Stimulated activated CD4-positive, alpha-beta T cell treated with anti-CD3 and anti-CD28 coated beads, TNF-alpha, amount 100 ng/mL, for 4 hours (primary cell): ENCODE measurements at places on chromosomes 12 and 14.

DNA sequence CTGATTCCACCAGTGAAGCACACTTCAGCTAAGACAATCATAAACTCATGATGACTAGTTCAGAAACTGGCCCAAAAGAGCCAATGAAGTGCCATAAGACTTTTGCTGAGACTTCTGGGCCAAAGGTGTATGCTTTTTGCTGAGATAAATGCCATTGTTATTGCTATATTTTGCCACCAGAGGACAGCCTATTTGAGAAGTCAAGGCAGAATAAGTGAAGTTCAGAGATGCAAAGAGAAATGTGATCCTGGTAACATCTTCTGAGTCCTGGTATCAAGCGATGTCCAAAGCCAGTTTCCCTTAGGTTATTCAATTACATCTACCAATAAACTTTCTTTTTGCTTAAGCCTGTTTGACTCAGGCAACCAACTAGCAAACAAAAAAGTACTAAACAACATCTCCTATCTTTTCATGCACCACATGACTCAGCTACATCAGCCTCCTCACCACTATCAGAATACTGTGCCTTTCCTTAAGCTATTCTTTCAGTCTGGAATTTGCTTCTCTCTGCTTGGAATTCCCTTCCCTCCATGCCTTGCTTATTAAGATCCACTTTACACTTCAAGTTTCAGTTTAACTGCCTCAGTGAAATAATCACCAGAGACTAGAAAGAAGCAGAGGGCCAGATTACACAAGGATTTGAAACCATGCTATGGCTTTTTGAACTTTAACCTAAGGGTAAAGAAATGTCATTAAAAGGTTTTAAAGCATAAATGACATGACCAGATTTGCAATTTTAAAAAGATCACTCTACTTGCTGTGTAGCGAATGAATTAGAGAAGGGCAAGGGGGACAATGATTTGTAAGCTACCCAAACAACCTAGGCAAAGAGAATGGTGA lies 14.0 kb downstream of the CRY1 start:
- DNase-seq = no peak

DNA sequence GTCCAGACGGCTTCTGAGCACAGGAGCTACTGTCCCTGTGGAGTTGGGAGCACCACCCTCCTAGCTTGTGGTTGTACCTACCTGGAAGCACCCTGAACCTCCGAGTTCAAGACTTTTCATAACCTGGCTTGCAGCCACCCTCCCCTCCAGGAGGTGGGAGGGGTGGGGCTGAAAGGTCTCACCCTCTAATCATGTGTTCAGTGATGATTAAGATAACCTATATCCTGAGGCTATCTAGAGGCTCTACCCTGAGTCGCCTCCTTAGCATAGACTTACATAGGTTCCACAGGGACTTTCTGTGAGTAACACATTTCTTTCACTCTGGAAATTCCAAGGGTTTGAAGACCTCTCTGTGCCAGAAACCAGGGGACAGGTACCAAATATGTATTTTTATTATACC lies 146.5 kb downstream of the CFAP54 start:
- no peak for DNase-seq

DNA sequence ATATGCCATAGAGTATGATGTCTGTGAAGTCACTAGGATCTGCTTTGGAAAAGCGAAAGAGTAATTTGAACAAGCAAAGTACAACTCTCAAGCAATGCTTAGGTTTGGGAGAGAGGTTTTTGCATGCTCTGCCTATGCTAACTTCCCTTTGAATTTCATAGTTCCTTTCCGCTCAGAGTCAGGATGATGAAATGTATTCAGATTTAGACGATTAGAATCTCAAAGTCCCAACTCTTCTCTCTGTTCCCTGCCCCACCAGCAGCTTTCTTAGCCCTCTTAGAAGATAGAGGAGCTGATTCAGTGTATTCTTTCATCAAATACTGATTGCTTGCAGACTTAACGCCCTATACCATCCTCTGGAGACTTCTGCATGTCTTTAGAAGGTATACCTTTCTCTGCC lies 11.5 kb downstream of the RAB5B start:
- no peak for DNase-seq

- DNase-seq = no peak
Measured at GRCh38 chr12:104353012-104353981, 49.8 kb downstream of the EID3 start.

GRCh38 chr14:92241966-92242595 lies 80.9 kb upstream of the SLC24A4 start:
- no peak for DNase-seq

DNA sequence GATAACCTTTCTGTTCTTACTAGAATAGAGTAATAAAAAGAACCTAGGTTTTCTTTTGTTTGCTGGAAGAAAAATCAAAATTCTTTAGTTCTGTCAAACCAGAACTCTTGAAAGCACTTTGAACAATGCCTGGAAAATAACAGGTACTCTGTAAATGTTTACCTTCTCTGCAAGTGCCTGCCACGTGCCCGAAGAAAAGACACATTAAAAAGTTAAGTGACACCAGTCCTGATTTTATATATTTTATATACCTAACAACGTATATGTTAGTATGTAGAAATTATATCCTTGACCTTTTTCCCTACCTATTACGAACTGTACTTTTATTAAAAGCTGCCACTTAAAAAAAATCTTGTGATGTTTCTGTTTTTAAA lies 976 bp downstream of the THAP2 start:
- DNase-seq = no peak

DNA sequence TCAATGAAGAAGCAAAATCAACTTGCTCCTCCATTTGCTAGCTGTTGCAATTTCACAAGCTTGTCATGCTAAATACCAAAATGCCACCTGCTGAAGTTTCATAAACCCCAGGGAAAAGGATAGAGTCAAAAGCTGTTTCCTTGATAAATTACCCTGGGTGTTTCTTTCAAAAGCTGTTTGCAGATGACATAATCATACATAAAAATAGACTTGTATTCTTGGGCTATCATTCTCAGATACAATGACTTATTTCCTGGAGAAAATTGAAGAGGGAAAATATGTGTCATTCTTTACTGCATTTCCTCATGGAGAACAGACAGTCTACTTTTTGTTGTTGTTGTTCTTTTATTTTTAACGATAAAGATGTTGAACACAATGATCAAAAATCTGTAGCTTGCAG lies 119.2 kb downstream of the GALC start:
- DNase-seq = no peak

- DNase-seq = no peak
Measured at GRCh38 chr12:70468741-70469140, 102.7 kb downstream of the KCNMB4 start.

GRCh38 chr12:1794440-1795090 lies 25.8 kb upstream of the LRTM2 start:
- DNase-seq = no peak

DNA sequence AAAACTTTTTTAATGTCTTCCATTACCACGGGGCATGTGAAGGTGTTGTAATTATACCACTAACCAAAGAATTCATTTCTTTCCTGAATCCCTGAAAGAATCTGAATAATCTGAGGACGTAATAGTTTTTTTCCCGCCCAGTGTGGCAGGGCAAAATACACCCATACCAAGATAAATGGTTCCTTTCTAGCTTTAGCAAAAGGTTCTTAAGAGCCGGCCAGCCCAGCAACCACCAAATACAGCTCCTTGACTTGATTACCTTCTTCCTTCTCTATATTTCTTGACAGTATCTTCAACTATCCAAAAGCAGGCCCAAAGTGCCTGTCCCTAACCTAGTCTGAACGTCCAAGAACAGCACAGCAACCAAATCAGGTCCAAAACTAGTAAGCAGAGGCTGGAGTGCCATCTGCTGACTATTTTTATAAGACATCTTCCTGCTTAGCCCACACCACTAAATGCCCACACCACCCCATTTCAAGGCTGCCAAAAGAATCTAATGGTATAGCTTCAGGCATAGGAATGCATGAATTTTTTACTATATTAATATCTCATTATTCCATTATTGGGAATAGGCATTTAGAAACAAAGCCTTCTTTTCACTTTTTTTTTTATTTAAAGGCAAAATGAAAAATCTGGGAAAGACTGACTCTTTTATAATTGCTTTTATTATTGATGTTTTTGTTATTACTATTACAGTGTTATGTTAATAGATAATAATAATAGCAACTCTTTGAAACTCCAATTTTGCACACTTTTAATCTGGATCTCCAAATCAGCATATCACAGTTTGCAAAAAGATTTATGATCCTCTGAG lies 524.4 kb downstream of the MED13L start:
- DNase-seq = no peak

DNA sequence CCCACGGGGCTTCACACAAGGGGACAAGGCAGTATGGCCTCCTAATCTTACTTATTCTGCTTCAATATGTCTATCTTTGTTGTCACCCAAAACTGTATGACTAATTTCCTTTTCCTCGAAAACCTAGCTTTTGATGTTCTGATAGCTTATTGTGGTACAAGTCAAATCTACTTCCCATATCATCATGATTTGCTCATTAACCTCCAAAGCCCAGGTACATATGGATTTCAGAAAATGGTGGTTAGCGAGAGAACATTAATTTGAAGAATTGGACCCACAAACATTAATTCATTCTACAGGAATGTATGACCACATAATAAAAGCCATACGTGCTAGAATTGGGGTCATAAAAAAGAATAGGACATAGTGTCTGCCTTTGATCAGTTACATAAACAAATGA lies 412.5 kb downstream of the CCDC91 start:
- DNase-seq = no peak

DNA sequence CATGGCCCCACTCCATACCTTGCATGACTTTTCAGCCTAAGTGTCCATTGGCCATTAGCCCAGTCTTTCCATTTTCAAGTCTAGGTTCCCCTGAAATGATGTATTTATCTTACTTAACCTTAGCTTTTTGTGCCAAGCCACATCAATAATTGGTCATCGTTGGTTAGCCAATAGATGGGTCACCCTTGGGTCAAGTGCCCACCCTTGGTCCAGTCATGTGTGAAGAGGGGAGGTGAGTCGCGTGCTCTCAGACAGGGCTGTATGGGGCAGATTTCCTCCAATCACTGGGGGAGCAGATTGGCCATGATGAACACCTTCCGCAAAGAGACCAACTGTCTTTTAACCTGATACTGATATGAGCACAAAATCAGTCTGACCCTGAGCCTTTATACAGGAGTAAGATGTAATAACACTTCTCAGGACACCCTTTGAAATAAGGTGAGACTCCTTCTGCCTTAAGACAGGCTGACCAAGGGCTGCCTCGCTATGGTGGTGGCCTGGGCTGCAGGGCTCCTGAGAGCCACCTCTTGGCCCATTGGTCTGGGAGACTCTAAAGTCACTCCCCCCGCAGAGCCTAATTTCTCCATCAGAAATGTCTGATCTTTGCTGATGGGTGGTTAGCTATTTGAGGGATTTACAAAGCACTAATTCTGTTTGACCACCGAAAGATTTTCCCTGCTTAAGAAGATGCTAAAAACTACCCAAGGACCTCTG lies 143.2 kb downstream of the ZFP36L1 start:
- DNase-seq = no peak

GRCh38 chr12:112891093-112892024 lies 15.4 kb upstream of the OAS1 start:
- no peak for DNase-seq

- DNase-seq = no peak
Measured at GRCh38 chr12:49813131-49813530, 15.1 kb downstream of the NCKAP5L start.

GRCh38 chr12:5796171-5796958 lies 148.7 kb downstream of the ANO2 start:
- no peak for DNase-seq

DNA sequence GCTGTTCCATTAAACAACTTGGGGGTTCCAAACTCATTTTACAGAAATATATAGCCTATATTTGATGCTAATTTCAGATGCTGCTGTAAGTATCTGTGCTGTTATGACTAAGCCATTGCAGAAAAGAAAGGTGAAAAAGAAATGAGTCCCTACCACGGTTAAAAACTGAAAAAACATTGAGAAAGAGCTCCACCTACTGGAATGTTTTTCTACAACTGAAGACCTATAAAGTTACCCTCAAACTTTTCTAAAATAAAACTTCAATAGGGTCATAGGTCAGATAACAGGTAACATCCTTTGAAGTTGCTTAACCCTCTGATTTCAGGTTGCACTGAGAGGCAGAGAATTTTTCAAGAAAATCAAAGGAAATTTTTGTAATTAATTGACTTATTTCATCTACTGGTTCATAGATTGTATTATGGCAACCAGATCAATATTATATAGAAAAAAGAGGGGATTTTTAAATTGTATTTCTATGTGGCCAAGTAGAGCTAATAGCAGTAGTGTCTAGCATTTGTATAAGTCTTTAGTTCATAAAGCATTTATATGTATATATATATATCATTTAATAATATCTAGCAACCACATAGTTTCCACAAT lies 279.9 kb downstream of the RPS29 start:
- no peak for DNase-seq

DNA sequence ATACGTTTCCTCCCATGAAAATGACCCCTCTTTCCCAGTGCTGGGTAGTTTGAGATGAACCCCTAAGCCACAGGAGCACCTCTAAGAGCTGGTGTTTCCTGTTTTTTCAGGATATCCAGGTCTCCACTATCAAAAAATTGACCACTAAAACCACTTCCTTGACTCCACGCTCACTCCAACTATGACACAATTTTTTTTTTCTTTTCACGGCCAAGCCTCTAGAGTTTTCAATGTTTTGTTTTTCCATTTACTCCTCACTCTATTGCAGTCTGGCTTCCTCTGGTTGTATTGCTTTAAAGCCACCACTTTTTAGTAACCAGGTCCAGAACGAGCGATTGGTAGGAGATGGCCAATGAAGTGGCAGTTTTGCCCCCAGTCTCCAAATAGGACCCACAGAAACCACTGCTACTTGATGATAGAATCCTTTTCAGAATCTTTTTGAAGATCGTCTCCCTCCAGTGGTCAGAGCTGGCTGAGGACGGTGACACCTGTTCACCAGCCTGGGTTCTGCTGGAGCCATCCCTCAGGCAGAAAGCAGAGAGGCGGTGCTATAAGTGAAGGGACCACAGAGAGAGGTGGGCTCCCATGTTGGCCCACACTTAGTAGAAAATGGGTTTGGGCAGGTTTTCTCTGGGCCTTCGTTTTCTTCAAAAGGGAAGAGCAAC lies 454.4 kb downstream of the VRK1 start:
- no peak for DNase-seq

DNA sequence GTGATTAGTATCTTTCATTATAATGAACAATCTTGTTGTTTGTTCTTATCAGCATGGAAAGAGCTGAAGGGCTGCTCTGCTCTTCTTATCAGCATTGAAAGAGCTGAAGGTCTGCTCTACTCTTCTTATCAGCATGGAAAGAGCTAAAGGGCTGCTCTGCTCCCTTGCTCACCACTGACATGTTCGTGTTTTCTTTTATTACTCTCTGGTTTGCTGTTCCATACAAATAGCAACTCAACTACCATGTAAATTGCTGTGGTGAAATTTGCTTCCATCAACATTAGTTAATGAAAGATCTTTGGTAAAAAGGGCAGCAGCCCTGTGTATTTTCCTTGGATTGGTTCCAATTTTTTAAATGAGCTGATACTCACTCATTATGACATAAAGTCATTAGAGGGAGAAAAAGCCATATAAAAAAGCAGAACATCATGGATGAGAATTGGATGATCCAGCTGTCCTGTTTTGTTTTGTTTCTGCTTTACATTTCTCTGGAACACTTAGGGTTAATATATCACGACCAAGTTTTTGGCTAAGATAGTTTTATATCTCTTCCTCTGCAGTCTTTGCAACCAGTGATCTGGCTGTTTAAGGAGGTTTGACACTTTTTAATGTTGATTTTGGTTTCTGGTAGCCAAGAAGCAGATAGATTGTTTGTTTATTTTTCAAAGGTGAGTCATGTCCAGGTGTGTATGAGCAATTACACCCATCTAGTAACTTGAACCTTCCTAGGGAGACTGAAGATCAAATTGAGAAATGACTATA lies 356.6 kb downstream of the CEP128 start:
- no peak for DNase-seq

- DNase-seq = no peak
Measured at GRCh38 chr12:10069976-10070375, 28.8 kb downstream of the CLEC1A start.
